Myocyte (in vitro differentiated cells): ENCODE measurements at places on chromosomes 6 and 20. TPM values are rescaled to one million over a fixed set of nuclear protein-coding genes. Genes with fewer than 3 reads are reported as not detected.
A peak's percentile ranks its signal among the peaks of the same experiment; 100 is the strongest.

The STX11 gene
- 0.57 and 1.9 TPM in 2 replicates for total RNA-seq

The ZNF341 gene
- 1.8 and 2.0 TPM in 2 replicates for total RNA-seq

The NRSN1 gene
- not detected in 2 replicates for total RNA-seq

The SLC22A1 gene
- total RNA-seq: 0.19 and 0.31 TPM in 2 replicates

The BEND6 gene
- 8.6 and 12.0 TPM in 2 replicates for total RNA-seq

The CLIC5 gene
- total RNA-seq: 0.03 TPM in 1 of 2 replicates, not detected in the other

The NKAPL gene
- 0.36 TPM in 1 of 2 replicates, not detected in the other for total RNA-seq

The CTCFL gene
- not detected in 2 replicates for total RNA-seq

The ACTL10 gene
- total RNA-seq: 0.10 TPM in 1 of 2 replicates, not detected in the other

The DNMT3B gene
- 0.59 and 1.5 TPM in 2 replicates for total RNA-seq

The MATN4 gene
- total RNA-seq: not detected in 2 replicates

The PTGIS gene
- total RNA-seq: 1.2 and 1.5 TPM in 2 replicates

The TFAP2B gene
- not detected in 2 replicates for total RNA-seq

DNA sequence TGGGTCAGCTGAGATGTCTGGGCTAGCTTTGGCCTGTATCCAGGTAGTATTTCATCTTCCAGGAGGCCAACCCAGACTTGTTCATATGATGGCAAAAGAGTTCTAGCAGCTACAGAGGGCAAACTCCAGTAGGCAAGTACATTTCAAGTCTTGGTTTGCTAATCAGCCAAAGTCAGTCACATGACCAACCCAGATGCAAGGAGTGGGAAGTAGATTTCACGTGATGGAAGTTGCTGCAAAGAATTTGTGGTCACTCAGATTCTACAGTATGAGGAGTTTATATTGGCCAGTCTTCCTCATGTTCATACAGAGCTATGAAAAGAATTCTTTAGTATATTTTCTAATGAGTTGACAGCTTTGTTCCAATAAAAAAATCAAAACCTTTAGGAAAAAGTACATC lies 101.8 kb downstream of the PHACTR1 start:
- no peak for DNase-seq

- DNase-seq: no peak
These were observed 50.8 kb downstream of the OR2B2 start for GRCh38 chr6:27861276-27861840.

DNA sequence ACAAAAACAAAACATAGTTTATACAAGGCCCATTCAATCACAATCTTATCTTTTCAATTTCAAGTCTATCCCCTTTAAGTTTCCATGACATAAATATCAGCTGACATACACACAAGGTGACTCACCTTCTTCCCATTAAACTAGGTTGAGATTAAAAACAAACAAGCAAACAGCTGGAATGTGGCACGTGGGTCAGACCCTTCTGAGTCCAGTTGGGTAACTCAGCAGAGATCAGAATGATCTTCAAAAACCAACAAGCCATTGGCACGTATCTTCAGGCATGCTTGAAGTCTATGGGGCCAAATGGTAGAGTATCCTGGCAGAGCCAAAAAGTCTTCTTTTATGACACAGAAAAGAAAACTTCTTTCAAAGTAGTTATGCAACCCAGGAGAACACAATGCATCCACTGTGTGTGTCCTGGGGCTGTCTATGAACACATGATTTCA lies 603.5 kb upstream of the CITED2 start:
- peak; percentile 79 for DNase-seq

- no peak for DNase-seq
These were observed 255.2 kb downstream of the CD109 start for GRCh38 chr6:73951183-73951582.

GRCh38 chr6:44782892-44783291 lies 395.4 kb downstream of the CDC5L start:
- DNase-seq: no peak

- no peak for DNase-seq
These were observed 81.0 kb downstream of the AKAP7 start for GRCh38 chr6:131216246-131216645.

DNA sequence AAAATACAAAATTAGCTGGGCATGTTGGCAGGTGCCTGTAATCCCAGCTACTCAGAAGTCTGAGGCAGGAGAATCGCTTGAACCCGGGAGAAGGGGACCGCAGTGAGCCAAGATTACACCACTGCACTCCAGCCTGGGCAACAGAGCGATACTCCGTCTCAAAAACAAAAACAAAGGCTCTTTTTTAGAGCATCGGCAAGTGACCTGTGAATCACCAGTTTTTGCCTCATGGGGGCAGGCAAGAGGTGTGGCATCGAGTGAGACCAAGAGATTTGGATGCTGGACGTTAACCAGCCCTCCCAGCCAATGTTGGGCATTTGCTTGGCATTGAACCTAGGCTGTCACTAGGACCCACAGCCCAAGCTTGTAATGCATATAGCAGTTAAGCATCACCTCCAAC lies 14.6 kb upstream of the CDK5RAP1 start:
- peak; percentile 65 for DNase-seq

DNA sequence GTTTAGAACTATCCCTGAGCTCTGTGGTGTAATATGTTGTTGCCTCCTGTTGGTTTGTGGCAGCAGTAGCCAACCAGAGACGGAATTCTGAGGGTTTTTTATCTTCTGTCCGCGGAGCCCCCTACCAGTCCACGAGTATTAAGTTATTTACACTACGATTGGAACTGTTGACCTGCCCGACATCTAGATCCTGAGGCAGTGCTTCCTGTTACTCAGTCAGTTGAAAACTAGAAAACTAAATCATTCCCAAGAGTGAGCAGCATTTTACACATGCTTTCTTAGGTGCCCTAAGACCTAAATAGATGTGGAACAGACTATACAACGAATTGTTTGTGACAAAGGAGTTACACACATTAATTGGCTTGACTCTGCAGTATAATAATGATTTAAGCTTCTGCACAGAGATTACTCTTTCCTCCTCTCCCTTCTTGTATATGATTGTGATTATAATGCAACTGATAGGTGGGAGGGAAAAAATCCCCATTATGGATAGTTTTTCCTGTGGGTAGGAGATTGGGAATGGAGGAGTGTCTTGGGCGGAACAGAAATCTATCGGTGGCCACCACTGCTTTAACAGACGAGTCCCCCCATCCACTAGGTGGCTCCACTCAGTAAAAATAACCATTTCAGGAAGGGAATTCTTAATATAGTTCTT lies 1.7 kb downstream of the LOC128125822 start:
- DNase-seq: peak; percentile 71

DNA sequence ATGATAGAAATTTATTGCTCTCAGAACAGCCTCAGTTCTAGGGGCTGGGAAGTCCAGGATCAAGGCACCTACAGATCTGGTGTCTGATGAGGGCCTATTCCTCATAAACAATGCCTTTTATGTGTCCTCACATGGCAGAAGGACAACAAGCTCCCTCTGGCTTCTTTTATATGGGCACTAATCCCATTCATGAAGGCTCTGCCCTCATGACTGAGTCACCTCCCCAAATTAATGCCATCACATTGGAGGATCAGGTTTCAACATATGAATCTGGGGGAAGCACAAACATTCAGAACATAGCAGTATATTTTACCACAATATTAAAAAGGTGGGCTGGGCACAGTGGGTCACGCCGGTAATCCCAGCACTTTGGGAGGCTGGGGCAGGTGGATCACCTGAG lies 58.5 kb upstream of the CCN6 start:
- peak; percentile 74 for DNase-seq

DNA sequence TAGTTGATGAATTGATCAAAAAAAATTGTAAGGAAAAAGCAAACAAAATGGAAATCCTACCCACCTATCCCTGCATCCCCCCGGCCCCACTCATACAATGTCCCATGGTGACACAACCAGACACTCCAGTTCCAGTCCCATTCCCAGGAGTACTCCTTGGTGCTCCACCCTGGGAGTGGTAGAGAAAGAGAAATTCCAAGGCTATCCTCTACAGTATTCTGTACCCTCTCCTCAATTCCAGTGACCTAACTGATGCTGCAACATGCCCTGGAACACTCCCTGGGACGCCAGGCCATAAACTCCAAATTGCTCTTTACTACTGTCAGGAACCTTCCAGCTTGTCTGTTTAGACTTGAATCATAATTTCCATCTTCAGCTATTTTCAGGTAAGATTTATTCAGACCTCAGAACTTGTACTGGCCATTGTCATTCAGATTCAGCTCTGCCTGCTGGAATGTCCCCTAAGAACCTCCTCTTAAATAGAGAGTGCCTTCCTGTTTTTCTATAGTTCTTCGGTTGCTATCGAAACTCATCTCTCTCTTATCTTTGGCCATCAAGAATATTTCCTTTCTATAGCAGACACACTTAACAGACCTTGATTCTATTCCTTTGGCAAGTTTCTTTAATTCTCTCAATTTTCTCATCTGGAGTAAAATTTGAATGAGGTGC lies 8.7 kb downstream of the GPX6 start:
- no peak for DNase-seq

DNA sequence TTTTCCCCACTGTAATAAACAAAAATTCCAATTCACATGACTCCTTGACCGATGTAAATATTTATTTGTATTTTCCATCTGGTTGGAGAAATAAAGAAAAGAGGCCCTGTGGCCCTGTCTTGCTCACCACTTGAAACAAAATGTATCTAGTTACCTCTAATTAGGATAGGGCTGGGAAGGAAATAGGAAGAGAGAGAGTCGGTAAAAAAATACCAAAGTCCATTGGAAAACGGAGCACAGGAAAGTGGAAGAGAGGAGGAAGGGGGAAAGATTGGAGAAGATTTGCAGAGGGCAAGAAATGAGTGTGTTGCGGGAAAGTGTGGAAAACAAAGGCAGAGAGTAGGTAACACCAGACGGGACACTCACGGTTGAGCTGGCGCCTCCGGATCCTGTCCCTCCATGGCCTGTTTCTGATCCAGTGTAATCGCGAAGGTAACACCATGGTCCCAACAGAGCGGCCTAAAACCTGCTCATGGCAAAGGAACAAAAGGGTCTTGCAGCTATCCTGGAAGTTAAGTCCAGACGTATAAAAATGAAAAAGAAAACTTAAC lies 105.8 kb upstream of the RIPOR2 start:
- DNase-seq: no peak

DNA sequence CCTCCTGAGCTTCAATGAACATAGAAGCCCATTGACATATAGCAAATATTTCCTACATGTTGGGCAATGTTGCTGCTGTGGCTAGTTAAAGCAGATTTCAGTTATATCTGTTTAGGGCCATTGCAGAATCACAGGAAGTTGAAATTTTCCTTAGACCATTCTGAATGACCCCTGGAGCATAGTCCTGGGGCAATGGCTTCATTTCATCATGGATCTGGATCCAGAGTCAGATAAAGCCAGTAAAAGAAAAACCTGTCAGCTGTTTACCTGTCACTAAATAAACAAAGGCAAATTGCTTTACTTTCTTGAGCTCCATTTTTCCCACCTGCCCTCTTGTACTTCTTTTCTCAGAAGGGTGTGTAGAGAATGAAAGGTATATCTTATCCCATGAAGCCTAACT lies 494.0 kb upstream of the MAP3K7 start:
- no peak for DNase-seq

GRCh38 chr6:90226257-90226656 lies 70.4 kb downstream of the BACH2 start:
- no peak for DNase-seq

GRCh38 chr6:149545258-149545753 lies 537 bp downstream of the PPIL4 start:
- DNase-seq: peak; percentile 49

- DNase-seq: peak; percentile 80
These were observed 99.1 kb downstream of the CDH26 start for GRCh38 chr20:60057123-60057865.

DNA sequence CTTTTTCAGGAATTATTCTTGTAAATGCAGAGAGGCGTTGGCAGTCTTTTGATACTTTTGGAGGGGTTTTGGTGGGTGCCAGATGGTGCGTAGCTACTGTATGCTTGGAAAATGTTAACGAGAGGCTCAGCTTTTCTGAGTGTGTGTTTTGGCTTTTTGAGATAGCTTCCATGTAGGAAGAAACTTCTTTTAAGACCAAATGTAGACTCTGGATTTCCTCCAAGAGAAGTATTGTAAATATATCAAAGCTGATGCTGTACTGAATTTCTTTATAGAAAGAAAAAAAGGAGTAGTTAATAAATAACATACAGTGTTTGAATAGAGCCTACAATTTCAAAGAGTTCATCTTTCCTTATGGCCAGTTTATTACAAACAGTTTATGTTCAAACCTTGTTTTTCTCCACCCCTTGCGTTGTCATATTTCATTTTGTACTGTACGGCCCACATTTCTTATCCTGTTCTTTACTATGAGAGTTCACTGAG lies 16.7 kb downstream of the TIAM2 start:
- no peak for DNase-seq

GRCh38 chr20:38260378-38261053 lies at the start of gene KIAA1755:
Gene KIAA1755, minus strand, starts transcription at chr20:38260735. Its CDS starts 235 bp downstream, at chr20:38260500.
- DNase-seq: no peak

DNA sequence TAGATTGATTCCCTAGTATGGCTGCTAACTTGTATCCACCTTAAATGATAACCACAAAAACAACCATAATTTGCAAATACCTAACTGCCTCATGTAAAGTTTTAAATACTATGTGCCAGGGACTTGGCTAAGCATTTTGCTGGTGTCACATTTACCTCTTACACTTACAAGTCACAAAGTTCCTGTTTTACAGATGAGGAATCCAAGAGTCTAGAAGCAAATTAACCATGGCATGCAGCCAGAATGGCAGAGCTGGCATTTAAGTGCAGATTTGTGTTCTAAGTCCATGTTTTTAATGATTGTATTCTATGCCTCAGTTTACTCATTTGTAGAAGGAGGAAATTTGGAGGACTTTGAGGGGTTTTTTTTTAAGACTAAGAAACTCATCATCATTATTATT lies 696.7 kb downstream of the PTPRT start:
- DNase-seq: no peak

DNA sequence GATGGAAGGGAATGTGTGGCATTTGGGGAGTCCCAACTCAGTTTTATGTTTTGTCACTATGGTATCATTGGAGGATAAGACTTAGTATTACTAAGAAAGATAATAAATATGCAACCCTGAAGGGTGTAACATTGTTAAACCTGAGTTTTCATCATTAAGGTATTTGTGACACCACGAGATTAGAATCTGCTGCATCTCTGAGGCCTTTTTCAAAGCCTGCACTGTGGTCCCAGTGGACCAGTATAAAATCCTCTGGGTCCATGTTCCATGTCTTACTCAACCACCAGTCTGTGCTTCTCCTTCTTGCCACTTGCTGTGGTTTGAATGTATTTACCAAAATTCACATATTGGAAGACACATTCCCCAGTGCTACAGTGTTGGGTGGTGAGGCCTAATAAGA lies 130.6 kb downstream of the TBX18 start:
- DNase-seq: no peak

DNA sequence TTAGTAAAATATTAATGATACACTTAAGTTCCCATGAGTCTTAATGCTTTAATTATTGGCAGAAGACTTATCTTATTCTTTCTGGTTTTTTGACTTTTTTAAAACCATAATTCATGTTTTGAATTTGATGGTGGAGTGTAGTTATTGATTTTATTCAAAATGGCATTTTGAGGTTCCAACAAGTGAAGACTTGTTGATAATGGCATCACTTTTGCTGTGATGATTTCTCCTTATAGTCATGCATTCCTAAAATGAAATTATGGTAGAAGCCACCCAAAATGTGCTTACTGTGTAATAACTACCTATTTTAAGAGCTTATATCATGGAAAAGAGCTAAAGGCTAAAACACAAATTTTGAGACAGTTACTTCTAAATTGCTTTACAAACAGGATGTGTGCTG lies 2.2 kb downstream of the DOP1A start:
- DNase-seq: no peak

- DNase-seq: no peak
These were observed 246.7 kb downstream of the MAFB start for GRCh38 chr20:40442181-40442963.

- no peak for DNase-seq
These were observed 118.2 kb downstream of the SLC16A10 start for GRCh38 chr6:111205502-111205901.

GRCh38 chr6:106084106-106084988 lies 1.8 kb upstream of the PRDM1 start:
- DNase-seq: peak; percentile 66
